Stromal cell of bone marrow (primary cell): ENCODE measurements at places on chromosomes 3 and 15.

DNA sequence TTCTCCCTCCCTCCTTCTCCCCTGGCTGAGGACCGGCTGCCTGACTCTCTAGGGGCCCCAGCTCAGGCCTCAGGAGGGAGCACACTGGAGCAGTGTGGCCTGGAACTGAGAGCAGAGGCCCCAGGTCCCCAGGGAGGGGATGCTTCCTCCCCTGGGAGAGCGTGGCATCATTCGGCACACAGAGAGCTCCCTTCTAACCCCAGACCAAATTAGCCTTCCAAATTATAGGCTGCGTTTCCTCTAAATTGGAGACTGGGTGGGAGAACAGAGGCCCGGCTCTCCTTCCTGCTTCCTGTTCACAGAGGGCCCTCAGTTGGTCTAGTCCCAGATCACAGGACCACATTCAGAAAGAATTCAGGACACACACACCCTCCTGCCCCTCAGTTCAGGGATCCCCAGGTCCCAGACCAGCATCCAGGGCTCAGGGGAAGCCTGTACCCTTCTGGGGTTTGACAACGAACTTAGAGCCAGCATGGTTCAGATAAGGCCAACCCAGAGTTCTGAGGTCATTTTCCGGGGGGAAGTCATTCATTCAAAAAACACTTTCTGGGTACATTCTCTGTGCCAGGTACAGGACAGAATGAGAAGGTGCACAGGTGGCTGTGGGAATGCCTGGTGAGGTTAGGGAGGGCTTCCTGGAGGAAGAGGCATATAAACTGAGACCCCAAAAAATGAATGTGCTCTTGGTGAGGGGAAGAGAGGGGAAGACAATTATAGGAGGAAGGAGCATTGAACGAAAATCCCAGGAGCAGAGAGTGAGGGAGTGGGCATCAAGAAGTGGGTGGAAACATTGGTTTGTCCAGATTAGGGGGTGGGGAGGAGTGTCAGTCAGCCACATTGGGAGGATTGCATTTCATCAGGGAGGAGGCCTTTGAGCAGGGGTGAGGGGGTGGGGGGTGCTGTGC lies 28.4 kb upstream of the RPL29 start:
- DNase-seq = no peak

DNA sequence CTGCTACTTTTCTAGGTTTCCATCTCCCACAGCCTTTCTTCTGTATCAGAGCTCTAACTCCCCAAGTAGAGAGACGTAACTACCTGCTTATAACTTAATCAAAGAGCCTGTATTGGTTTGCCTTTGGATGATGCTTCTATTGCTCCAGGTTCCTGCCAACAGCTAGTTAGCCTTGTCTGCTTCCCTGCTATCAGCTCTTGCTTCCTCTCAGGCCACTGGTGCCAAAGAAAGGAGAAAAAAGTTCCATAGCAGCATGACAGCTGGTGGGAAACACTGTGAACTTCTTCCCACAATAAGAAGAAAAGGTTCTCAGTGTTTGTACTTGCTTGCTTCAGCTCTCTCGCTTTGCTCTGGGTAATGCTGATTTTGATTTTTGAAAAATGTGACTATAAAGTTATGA lies 206.6 kb downstream of the GBE1 start:
- DNase-seq = no peak

DNA sequence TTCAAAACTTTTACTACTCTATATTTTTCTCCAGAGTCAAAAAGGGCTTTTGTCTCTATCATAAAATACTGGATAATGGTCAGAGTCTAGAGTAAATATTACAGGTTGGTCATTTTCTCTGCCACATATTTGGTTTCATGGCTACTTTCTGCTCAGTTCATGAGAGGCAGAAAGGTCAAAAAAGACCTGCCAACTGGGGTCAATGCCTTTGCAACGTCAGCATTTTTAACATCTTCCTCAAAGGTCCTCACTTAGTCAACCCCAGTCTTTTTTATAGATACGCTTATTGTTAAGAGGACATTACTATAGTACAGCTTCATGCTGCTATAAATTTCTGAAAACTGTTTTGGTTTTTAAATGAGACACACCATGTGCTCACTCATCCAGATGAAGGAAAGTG lies 312.1 kb upstream of the ARHGEF26 start:
- DNase-seq = no peak

DNA sequence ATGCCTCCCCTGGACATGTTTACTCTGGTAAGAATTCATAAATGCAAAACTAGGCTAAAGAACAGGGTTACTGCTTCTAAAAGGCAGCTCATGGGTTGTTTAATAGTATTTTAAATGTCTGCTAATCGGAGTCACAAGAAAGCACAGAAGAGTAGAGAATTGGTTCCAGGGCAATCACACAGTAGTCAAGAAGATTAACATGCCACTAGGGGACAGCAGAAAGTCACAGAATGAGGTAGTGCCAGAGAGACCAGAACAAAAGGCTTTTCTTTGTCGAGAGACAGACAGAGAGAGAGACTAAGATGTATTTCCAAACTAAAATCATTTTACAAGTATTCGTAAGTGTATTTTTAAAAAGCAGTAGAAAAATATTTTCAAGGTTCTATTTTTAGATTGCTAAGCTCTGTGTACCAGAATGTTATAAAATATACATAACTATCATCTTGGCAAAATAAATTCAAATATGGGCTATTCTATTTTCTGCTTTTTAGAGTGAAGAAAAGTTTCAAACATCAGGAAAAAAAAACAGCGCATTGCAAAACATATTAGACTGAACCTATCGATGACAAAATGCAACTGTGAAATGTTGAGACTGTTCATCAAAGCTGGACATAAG lies 78.3 kb upstream of the CDIN1 start:
- peak; percentile 65 for DNase-seq

DNA sequence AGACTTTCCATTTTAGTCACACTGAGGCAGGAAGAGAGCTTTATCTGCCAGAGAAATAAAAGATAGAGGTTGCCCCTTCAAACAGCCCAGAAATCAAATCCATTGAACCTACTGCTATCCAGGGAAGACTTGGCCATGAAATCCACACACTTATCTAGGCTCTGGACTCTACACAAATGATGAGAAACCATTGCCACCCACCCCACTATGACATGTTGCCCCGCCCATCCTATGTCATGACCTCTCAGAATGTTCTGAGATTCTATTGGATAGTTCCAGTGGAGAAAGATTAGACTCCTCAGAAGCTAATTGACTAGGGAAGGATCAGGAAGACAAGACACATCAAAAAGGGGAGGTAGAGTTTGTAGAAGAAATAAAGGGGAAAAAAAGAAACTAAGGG lies at the start of gene TMCO5A:
TSS of gene TMCO5A (plus strand) at position 301 of the 400 bp plus-strand sequence. CDS start 1,684 bp downstream, outside the sequence.
- no peak for DNase-seq

GRCh38 chr15:26260517-26261133 lies 397.5 kb upstream of the ATP10A start:
- DNase-seq = peak; percentile 2

DNA sequence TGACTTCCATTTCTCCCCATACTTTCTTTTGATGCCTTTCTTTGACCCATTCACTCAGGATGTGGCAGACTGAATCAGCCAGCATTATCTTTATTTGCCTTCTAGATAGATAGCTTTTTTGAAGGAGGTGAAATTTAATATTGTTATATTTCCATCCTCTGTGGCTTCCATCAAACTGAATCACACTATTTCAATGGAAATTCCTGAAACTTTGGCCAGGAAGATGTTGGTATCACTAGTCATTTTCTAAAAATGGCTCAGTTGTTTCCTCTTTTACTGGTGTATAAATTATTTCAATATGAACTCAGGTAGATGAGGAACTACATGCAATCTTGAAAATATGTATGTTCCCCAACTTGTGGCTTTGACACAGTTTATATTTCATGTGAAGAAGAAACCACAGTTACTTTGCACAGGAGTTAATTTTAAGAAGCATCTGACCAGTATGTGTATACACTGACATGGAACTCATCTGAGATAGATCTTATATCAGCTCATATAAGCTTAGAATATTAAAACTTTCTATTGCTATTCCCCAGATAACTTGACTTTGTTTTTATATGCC lies 248.3 kb downstream of the CGGBP1 start:
- DNase-seq = peak; percentile 33

GRCh38 chr15:92104072-92104471 lies 250.6 kb downstream of the SLCO3A1 start:
- no peak for DNase-seq

DNA sequence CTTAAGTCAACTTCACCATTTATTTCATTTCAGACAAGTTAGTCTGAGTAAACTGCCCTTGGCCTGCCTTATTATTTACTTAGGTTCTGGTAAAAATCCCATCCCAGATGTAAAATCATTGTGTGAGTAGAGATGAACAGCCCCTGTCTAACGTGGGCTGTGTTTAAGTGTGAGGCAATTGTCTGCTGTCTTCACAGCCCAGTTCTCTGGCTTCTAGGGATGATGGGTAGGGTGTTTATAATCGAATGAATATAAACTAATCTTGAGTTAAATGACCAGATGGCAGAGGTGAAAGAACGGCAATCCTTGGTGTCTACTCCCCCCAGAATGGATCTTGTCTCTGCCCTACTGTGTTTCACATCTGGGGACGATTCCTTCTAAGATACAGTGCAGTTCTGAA lies 20.8 kb downstream of the PPARG start:
- DNase-seq = no peak

DNA sequence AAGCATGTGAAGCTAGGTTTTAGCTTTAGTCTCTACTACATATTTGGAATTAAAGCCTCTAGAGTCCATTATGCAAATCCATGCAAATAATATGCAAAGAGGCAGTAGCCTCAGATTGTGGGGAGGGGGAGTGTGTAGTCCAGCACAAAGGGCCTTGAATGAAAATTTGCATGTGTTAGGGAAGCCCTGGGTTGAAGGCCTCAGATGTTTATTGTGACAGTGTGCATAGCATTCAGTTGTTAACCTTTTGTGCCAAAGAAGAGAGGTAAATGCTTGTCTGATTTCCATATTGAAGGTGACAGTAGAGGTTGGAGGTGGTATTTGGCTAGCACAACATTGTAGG lies 24.5 kb upstream of the BFSP2 start:
- no peak for DNase-seq

DNA sequence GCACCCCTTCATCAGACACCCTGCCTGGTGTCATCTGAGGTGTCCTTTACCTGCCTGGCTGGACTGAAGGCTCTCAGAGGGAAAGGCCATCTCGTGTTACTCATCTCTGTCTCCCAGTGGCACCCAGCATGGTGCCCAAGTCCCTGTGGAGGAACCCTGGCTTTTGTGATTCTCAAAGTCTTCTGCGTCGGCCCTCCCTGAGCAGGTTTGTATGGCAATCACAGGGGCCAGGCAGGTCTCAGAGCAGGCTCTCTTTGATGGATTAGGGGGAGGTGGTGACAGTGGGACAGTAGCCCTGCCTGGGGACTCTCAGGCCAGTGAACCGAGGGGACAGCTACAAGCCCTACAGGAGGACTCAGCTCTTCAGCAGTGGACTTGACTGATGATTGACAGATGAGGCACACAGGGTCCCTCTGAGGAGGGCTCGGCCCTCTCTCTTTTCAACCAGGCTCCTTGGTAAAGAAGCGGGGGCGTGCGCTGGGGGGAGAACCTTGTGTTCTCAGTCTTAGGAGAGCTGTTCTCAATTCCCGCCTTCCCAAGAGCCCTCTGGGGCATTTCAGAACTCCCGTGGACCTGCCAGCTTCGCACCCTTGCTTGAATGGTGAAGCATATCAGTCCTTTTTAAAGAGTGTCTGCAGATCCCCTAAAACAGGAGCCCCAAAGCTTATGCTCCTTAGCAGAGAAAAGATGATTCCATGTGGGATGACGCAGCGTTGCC lies 108.3 kb downstream of the VGLL4 start:
- no peak for DNase-seq

- peak; percentile 71 for DNase-seq
Measured at GRCh38 chr15:40982855-40983254, 29.6 kb downstream of the CHAC1 start.

DNA sequence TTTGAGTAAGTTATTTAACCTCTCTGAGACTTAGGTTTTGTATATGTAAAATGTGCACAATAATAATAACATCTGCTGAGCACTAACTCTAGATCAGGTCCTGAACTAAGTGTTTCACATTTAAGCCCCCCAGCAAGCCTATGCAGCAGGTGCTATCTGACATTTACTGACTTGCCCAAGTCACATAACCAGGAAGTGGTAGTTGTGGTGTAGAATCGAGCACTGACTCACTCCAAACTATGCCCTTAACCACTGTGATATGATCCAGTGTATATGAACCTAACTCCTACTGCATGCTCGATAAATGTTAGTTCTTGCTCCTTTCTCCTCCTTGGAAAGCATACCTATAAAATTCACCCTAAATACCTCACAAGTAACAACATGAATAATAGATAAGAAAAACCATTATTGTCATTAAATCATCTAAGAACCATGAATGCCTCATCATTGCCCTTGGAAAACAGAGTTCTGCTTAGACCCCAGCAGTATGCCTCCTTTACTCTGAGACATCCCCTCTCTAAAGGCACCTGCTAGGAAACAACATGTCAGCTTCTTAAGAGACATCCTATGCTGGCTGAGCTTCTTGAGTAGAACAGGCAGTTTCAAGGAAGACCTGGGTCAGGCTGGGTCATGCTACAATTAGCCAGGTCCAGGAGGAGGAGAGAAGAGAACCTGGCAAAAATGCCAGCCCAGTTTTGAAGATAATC lies 3.0 kb upstream of the SHC4 start:
- no peak for DNase-seq

GRCh38 chr3:104244680-104245220 lies 1122.0 kb upstream of the ALCAM start:
- no peak for DNase-seq

DNA sequence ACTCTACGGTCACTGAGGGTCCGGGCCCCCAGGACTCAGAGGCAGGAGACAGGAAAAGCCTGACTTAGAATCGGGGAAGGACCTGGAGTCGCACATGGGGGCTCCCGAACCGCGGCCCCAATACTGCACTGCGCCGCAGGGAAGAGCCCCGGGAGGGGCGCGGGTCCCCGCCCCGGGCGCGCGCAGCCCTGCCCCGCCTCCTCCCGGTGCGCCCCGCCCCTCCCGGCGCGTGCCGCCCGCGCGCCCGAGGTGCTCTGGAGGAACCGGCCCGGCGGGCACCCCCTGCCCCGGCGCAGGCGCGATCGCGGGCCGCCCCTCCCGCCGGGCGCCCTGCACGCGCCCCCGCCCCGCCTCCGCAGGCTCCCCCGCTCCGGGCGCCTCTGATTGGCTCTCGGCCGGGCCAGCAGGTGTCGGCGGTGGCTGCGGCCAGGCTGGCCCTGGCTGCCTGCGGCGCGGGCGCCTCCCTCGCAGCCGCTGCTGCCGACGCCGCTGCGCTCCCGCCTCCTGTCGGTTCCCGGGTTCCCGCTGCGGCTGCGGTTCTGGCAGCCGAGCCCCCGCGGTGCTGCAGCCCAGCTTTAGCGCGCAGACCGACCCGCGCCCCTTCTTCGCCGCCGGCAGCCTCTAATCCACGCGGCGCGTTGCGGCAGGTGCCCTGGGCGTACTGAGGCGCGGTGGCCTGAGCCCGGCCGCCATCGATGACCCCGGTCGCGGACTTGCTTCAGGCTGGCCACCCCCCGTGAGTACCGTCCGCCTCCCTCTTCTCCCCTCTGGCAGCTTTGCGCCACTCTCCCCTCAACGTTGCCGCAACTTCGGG lies at the start of gene MYRIP:
TSS of gene MYRIP (plus strand) at position 429 of the 814 bp plus-strand sequence. CDS start 91,208 bp downstream, outside the sequence.
- no peak for DNase-seq

- DNase-seq = no peak
Measured at GRCh38 chr3:24765399-24765798, 270.7 kb upstream of the THRB start.

DNA sequence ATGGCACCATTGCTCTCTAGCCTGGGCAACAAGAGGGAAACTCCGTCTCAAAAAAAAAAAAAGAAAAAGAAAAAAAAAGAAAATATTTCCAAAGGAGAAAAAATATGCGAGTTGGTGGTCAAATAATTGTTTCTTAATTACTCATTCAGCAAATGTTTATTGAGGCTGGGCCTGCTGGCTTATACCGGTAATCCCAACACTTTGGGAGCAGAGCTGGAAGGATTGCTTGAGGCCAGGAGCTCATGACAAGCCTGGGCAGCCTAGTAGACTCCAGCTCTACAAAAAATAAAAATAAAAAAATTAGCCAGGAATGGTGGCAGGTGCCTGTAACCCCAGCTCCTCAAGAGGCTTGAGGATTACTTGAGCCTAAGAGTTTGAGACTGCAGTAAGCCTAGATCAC lies 4.1 kb downstream of the KNL1 start:
- no peak for DNase-seq
